Stimulated activated CD4-positive, alpha-beta T cell treated with anti-CD3 and anti-CD28 coated beads, Interleukin-2, amount 100 ng/mL, for 24 hours (primary cell): ENCODE measurements at places on chromosomes 2 and 18.

- no peak for DNase-seq
Observed at GRCh38 chr18:23617412-23618014, 31.2 kb upstream of the NPC1 start.

DNA sequence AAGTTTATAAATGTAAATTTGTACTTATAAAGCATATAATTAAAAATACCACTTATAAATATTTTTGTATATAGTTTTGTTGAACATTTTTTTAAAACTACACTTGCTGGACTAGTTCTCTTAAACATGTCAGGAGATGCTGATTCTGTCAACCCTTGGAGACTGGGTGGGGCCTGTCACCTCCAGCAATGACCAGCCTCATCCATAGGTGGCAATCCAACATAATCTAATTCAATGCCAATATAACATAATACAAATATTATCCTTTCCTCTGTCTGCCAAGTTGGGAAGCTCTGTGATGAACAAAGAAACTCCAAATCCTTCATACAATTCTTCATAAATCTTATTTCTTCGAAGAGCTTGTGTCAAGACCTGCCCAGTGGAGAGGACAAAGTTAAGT, 140.4 kb downstream of the RBMS1 start:
- DNase-seq = no peak

- no peak for DNase-seq
Observed at GRCh38 chr18:10051877-10052631, 138.2 kb downstream of the VAPA start.

GRCh38 chr18:74748809-74749208, 151.1 kb downstream of the ZNF407 start:
- DNase-seq = no peak

- DNase-seq = no peak
Observed at GRCh38 chr2:180539541-180539940, 440.9 kb upstream of the UBE2E3 start.

DNA sequence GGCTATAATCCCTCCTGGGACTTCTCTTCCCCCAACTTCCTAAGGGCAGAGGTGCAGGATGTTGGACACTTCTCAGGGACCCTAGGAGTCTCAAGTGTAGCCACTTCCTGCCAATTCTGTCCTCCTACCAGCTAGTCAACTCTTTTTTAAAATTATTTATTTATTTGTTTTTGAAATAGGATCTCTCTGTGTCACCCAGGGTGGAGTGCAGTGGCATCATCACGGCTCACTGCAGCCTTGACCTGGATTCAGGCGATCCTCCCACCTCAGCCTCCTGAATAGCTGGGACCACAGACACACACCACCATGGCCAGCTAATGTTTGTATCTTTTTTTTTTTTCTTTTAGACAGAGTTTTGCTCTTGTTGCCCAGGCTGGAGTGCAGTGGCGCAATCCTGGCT, 11.5 kb downstream of the SFTPB start:
- DNase-seq = no peak
